ENCODE measurements at places on chromosomes 5 and 9.

- DNase-seq = no peak
Observed at GRCh38 chr5:6592601-6593000, 40.2 kb downstream of the NSUN2 start.

DNA sequence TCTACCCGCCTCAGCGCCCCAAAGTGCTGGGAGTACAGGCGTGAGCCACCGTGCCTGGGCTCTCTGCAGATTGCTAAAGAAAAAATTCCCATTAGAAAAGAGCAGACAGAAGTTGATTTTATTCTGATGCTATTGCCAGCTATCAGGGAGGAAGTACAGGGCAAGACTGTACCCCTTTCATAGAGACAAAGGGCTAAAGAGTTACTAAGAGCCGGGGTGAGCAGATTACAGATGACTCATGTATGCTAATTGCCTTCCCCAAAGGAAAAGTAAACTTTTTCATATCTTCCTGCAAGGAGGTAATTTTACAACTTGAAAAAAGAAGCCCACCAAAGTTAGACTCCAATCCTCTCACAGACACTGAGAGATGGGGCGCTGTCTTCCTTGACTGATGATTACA lies 42.3 kb upstream of the MCTP1 start:
- DNase-seq = no peak

DNA sequence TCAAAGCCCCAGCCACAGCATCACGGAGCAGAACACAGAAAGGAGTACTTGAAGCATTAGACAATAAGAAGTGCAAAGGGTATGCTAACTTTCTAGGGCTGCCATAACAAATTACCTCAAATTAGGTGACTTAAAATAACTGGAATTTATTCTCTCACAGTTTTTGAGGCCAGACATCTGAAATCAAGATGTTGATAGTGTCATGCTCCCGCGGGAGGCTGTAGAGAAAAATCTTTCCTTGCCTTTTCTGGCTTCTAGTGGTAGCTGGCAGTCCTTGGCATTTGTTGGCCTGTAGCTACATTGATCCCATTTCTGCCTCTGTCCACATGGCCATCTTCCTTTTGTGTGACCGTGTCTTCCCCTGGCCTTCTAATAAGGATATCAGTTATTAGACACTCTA lies 51.9 kb upstream of the SPDL1 start:
- no peak for DNase-seq

DNA sequence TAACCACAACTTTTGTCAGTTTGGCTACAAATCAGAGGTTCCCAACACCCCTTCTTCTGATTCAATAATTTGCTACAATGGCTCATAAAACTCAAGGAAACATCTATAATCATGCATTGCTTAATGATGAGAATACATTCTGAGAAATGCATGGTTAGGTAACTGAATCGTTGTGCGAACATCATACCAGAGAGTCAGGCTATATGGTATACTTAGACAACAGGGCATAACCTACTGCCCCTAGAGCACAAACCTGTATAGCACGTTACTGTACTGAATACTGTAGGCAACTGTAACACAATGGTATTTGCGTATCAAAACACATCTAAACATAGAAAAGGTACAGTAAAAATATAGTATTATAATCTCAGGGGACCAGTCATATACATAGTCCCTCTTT lies 31.0 kb upstream of the RNF38 start:
- no peak for DNase-seq

Data from activated naive CD8-positive, alpha-beta T cell treated with anti-CD3 and anti-CD28 coated beads, Interleukin-2, amount 10 ng/mL, durations not matched to agents 7 days and 5 days (primary cell).